ENCODE measurements at places on chromosomes 2 and 18.

DNA sequence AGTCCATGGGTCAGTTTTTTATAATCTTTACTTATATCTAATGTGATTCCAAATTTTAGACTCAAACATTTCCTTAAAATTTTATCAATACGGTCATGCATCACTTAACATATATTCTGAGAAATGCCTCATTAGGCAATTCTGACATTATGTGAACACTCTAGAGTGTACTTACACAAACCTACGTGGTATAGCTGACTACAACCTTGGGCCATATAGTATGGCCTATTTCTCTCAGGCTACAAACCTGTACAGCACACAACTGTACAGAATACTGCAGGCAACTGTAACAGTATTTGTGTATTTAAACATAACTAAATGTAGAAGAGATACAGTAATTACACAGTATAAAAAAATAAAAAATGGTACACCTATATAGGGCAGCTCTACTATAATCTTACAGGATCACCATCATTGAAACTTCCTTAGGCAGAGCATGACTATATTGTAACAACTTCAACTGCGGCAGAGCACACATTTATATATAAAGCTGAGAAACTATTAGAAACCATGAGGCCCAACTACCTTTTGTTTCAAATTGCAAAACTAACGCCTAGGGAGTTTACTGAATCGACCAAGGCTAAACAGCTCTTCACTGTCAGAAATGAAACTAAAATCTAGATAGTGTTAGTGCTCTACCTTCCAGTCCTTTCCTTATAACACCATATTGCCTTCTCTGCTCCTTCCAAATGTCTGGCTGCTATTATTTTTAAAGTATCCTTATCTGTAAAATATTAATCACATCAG is 6.9 kb downstream of the YES1 start:
- no peak for DNase-seq

GRCh38 chr18:14970027-14970426 is 222.1 kb downstream of the ANKRD30B start:
- no peak for DNase-seq

GRCh38 chr2:48943436-48943835 is 187.9 kb upstream of the LHCGR start:
- no peak for DNase-seq

GRCh38 chr2:62565309-62565908 is 59.4 kb upstream of the TMEM17 start:
- DNase-seq = no peak

Data from cortex of kidney (tissue), 1 donor.